ENCODE measurements at places on chromosomes 1 and 21. TPM values are rescaled to one million over a fixed set of nuclear protein-coding genes. Genes with fewer than 3 reads are reported as not detected.

- no peaks in the 10 kb centered on the region for H3K4me1 ChIP-seq
- no peaks in the 10 kb centered on the region for H3K27me3 ChIP-seq
- no peak for DNase-seq
- H3K27ac ChIP-seq, result no peak overlapping the region
- no peaks in the 10 kb centered on the region for H3K36me3 ChIP-seq
Measured at GRCh38 chr1:17892225-17892624, 137.1 kb downstream of the ACTL8 start.

DNA sequence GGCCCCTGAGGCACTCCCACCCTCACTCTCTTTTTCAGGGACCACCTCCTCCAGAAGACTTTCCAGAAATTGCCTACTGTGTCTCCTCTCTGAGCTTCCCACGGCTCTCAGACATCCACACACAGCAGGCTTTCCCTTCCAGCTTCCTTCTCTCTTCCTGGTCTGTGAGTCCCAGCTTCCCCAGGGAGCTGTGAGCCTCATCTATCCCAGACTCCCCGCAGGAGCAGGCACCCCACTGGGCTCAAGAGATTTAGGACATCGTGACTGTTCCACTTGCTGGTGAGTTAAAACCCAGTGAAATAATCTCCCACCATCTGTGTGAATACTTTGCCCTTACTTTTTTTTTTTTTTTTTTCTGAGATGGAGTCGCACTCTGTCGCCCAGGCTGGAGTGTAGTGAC is 22.0 kb upstream of the PRELP start:
- no peaks in the 10 kb centered on the region for H3K27me3 ChIP-seq
- no peaks in the 10 kb centered on the region for H3K36me3 ChIP-seq
- no peak for DNase-seq
- no peaks in the 10 kb centered on the region for H3K4me1 ChIP-seq

DNA sequence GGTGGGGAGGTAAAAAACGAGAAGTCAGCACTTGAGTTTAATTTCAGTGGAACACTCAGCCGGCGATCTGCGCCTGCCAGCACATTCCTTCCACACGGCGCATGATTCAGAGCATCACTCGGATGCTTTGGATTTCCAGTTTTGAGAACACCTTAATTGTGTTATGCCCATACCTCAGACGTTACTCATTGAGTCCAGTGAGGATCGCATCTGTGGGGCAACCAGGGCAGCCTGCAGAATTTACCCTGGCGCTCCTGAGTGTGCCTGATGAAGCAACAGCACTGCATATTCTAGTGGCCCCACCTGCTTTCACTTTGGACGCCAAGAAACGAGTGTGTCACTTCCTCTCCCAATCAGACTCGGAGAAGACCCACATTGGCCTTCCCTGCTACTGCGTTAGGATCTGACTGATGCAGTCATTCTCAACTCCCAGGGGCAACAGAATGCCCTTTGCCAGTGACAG is 19.9 kb downstream of the FAM89A start:
- no peak for DNase-seq
- no peaks in the 10 kb centered on the region for H3K36me3 ChIP-seq
- H3K27me3 ChIP-seq, result no peaks in the 10 kb centered on the region
- peaks cover 12% of the 10 kb centered on the region for H3K4me1 ChIP-seq

DNA sequence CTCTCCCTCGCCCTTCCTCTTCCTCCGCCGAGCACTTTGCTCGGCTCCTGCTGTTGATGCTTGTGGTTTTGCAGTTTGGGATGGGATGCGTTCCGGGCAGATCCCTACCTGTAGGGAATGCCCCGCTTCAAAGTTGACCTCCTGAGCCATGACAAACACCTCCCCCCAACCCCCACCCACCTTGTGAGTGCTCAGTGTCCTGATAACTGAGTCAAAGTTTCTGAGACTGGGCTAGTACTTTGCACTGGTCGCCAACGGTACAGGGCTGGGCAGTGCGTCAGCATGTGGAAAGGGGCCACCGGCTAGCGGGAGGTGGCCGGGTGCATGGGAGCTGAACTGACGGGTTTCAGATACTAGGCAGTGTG is 771 bp downstream of the RABGAP1L start:
- no peak overlapping the region for H3K27ac ChIP-seq
- H3K36me3 ChIP-seq, result no peaks in the 10 kb centered on the region
- peak overlapping the region; percentile 84 for H3K4me3 ChIP-seq
- 0 out of 2 replicates have a peak, but pooled peaks cover 4% of the 10 kb centered on the region for H3K4me1 ChIP-seq

- peak overlapping the region; percentile 55 for H3K4me3 ChIP-seq
- H3K4me1 ChIP-seq, result peaks cover 2% of the 10 kb centered on the region
- no peaks in the 10 kb centered on the region for H3K36me3 ChIP-seq
- peaks cover 5% of the 10 kb centered on the region for H3K27me3 ChIP-seq
Measured at GRCh38 chr1:54490361-54491248, 57.4 kb upstream of the ACOT11 start.

DNA sequence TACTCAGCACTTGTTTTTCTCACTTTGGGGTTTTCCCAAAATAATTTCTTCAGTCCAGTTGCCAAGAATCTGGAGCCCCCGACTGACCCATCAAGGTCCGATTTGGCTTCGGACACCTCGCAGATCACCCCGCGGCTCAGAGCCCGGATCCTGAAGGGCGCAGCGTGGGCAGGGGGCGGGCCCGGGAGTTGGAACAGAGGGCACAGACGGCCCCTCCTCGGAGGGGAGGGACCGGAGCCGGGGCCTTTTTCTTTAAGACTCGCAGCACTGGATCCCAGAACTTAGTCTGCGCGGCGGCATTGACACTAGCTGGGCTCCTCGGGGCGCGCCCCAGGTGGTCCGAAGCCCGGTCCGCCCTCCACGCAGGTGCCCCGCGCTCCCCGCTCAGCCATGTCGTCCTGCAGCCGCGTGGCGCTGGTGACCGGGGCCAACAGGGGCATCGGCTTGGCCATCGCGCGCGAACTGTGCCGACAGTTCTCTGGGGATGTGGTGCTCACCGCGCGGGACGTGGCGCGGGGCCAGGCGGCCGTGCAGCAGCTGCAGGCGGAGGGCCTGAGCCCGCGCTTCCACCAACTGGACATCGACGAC is at the start of gene CBR3:
TSS of gene CBR3 (plus strand) at position 277 of the 588 bp plus-strand sequence. CDS start at position 391, 114 bp downstream.
- no peak within 1 kb of the TSS for H3K27ac ChIP-seq
- no peak for DNase-seq
- peaks cover 2% of the 10 kb centered on the region for H3K4me1 ChIP-seq

DNA sequence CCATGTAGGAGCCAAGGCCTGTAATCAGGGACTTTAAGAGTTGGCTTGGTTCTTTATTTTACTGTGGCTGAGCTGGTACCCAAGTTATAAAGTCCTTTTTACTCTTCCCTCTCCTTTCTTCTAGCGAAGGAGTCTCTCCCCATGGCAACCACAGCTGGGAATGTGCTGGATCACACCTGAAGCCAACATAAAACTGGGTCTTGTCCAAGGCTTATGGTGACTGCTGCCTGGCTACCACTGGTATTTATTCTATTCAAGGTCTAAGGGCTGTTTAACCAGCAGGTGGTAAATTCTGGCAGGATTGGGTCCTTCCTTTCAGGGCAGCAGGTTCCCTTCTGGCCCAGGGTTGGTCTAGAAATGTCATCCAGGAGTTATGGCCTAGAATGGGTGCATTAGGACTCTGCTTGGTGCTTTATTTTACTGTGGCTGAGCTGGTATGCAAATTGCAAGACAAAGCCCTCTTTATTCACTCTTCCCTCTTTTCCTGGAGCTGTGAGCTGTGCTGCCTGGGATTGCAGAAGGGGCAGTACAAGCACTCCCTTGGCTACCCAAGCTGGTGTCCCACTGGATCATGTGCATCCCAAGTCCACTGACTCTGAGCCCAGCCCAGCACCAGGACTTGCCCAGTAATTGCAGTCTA is 26.6 kb downstream of the SLC22A15 start:
- H3K4me3 ChIP-seq, result no peak overlapping the region
- no peaks in the 10 kb centered on the region for H3K27me3 ChIP-seq
- H3K27ac ChIP-seq, result no peak overlapping the region
- DNase-seq, result no peak

- no peaks in the 10 kb centered on the region for H3K27me3 ChIP-seq
- H3K4me1 ChIP-seq, result peaks cover 2% of the 10 kb centered on the region
- no peak overlapping the region for H3K27ac ChIP-seq
- DNase-seq, result no peak
Measured at GRCh38 chr1:5961601-5962000, 30.6 kb downstream of the NPHP4 start.

GRCh38 chr1:242524571-242525359 is at the start of gene PLD5:
PLD5 (minus strand) TSS chr1:242524697.
- H3K4me1 ChIP-seq, result no peaks in the 10 kb centered on the region
- H3K27me3 ChIP-seq, result peaks cover 11% of the 10 kb centered on the region
- no peak within 1 kb of the TSS for H3K27ac ChIP-seq
- DNase-seq, result peak; percentile 62
- peak within 1 kb of the TSS; percentile 82 for H3K4me3 ChIP-seq

GRCh38 chr1:12617511-12617900 is 504 bp downstream of the DHRS3 start:
- no peak for DNase-seq
- no peak overlapping the region for H3K27ac ChIP-seq
- peak overlapping the region; percentile 96 for H3K4me3 ChIP-seq
- peaks cover 17% of the 10 kb centered on the region for H3K36me3 ChIP-seq

- H3K27ac ChIP-seq, result no peak overlapping the region
- no peak for DNase-seq
- no peaks in the 10 kb centered on the region for H3K4me1 ChIP-seq
- H3K36me3 ChIP-seq, result peaks cover 23% of the 10 kb centered on the region
- H3K27me3 ChIP-seq, result no peaks in the 10 kb centered on the region
Measured at GRCh38 chr1:185526344-185527307, 207.6 kb upstream of the HMCN1 start.

KRTAP10-5 gene
- not detected for total RNA-seq

AMY1B gene
- not detected for total RNA-seq

PLA2G5 gene
- total RNA-seq, result not detected

RSPO1 gene
- 0.33 TPM for total RNA-seq

ANXA9 gene
- total RNA-seq, result 0.81 TPM

KRTAP19-3 gene
- total RNA-seq, result not detected

NCDN gene
- 44.2 TPM for total RNA-seq

IL10 gene
- not detected for total RNA-seq

CD101 gene
- 1.8 TPM for total RNA-seq

INTS11 gene
- 138 TPM for total RNA-seq
